ENCODE measurements at places on chromosomes 3 and 15.

DNA sequence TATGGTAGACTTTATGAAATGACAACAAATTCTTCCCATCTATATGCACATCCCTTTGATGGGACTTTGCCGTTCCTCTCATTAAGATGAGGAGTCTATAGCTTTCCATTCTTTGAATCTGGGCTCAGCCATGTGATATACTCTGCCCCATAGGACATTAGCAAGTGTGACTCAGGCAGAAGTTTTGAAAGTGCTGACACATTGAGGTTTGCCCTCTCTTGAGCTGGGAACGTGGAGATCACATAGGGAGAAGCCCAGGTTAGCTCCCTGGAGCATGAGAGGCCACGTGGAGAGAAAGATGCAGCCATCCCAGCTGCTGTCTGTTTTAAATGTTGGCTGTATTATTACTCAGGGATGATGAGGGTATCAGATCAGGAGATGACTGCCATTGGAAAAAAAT lies 67.7 kb upstream of the OXTR start:
- DNase-seq = no peak
- H3K4me1 ChIP-seq = no peaks in the 10 kb centered on the region
- H3K27me3 ChIP-seq = no peaks in the 10 kb centered on the region

DNA sequence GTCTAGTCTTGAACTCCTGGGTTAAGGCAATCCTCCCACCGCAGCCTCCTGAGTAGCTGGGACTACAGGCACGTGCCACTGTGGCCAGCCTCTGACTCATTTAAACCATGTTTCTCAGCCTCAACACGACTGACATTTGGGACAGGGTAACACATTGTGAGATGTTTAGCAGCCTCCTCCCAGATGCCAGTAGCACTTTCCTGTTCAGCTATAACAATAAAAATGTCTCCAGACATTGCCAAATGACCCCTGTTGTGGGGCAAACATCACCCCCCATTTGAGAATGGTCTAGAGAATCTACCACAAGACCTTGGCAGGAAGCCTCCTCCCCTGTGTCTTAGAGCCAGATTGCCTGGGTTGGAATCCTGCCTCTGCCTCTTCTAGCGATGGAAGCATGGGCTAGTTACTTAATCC lies 8.4 kb downstream of the TMEM40 start:
- H3K27ac ChIP-seq = no peak overlapping the region
- H3K27me3 ChIP-seq = no peaks in the 10 kb centered on the region
- no peaks in the 10 kb centered on the region for H3K4me1 ChIP-seq
- H3K4me3 ChIP-seq = no peak overlapping the region
- no peaks in the 10 kb centered on the region for H3K36me3 ChIP-seq

GRCh38 chr15:71800835-71801745 lies 9.3 kb upstream of the NR2E3 start:
- peak; percentile 59 for DNase-seq
- H3K27me3 ChIP-seq = no peaks in the 10 kb centered on the region
- no peak overlapping the region for H3K4me3 ChIP-seq
- no peak overlapping the region for H3K27ac ChIP-seq

DNA sequence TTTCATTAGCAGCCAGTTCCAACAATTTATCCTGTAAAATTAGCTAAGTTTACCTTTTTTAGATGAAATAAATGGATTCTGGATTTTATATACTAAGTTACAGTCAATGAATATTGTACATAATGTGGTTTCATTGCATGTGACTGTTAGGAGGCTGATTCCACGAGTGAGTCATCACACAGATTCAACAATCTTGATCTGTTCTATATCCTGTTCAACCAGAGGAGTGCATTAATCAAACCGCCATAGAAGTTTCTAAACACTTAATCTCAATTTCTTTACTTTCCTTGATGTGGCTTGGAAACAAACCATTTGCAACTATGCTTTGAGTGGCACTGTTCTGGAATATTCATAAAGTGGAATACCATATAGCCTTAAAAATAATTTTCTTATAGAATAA lies 15.3 kb downstream of the DNAJC13 start:
- no peaks in the 10 kb centered on the region for H3K4me1 ChIP-seq
- no peak overlapping the region for H3K4me3 ChIP-seq
- H3K27ac ChIP-seq = no peak overlapping the region
- H3K36me3 ChIP-seq = no peaks in the 10 kb centered on the region
- no peak for DNase-seq

GRCh38 chr3:184643442-184643841 lies 68.4 kb downstream of the MAGEF1 start:
- no peaks in the 10 kb centered on the region for H3K27me3 ChIP-seq
- no peak overlapping the region for H3K27ac ChIP-seq
- DNase-seq = no peak
- no peak overlapping the region for H3K4me3 ChIP-seq
- H3K36me3 ChIP-seq = no peaks in the 10 kb centered on the region
- H3K4me1 ChIP-seq = peaks cover 7% of the 10 kb centered on the region

Measured in colonic mucosa (tissue), 4 donors.